ENCODE measurements at places on chromosomes 6 and 20.

DNA sequence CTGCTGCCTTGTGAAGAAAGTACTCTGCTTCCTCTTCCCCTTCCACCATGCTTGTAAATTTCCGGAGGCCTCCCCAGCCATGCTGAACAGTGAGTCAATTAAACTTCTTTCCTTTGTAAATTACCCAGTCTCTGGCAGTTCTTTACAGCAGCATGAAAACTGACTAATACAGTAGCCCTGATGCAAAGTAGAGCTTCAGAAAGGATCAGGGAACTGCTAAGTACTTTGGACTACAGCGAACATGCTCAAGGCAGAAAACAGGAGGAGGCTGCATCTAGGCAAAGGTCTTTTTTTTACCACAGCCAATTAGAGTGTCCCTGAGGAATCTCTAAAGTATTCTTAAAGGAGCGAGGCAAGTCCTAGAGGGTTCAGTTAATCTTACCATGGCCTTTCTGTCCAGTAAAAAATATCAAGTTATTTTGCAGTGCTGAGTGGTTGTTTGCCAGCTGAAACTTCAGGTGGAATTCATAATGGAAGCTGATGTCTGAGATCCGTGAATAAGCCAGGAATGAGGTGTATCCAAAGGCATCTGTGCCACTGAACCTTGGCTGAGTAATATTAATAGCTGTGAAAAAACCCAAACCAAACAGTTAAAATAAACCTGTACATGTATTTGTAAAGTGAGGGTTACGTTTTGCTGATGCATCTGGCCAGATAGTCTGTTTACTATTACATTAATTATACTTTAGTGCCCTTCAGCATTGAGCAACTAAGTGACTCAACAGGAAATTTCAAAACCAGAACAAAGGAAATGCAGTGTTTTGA is 170.4 kb downstream of the PHF3 start:
- DNase-seq, result peak; percentile 95

GRCh38 chr6:44956396-44956795 is 371.7 kb upstream of the RUNX2 start:
- DNase-seq, result peak; percentile 46

GRCh38 chr6:148967011-148967520 is 220.2 kb downstream of the UST start:
- no peak for DNase-seq

- no peak for DNase-seq
Measured at GRCh38 chr6:103273048-103273447, 1586.7 kb downstream of the HACE1 start.

DNA sequence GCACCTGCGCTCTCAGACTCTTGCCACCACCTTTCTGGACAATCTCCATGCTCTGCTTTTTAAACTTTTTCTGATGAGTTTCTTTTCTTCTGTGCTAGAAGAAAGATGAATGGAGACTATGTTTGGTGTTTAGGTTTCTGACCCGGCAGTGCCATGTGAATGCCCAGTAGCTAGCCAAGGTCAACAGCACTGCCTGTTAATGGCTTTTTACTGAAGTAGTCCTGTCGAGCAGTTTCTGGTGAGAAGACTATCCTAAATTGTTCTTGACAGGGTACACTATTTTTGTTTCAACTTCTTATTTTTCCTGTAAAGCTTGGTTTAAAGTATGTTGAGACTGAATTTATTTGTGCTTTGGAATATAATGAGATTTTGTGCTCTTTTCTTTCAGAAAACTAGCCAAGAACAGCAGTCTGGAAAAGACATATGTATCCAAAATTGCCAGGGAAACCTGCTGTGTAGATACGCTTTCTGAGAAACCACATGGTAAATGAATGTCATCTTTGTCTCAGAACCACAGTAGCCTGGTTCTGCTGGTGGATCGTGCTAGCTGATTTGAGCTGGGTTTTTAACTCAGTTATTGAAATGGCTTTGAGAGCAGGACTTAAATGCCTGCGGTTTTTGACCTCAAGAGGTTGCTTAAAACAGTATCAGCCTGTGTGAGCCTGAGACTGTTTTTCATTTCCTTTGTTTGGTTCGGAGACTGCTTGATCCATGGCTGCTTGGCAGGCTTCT is 48.1 kb downstream of the KCNS1 start:
- DNase-seq, result peak; percentile 81

DNA sequence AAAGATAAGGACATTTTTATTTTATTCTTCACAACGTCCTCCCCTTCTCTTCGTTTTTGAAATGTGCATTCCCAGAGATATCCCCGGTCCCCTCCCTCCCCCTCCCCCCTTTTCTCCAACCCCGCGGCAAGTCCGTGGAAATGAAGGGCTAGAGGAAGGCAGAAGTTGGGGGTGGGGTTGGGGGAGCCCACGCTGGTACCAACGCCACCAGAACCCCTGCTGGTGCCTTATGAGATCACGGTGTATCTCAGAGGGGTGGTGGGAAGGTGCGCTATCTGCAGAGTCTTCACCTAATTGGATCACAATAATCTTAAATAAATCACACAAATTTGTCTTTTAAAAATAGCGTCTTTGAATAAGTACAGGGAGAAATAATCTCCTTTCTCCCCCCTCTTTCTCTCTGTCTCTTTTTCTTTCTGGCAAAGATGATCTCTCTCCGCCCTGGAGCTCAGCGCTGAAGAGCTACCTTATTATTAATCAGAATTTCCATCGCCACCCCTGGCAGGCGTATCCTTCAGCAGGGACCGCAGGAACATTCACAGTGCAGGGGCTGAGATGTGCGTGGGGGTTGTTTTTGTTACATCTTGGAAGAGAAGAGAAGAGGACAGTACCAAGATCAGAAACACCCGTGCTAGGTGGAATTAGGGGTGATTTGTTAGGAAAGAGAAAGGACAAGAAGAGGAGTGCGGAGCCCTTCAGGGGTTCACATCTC is 915 bp downstream of the CLVS2 start:
- no peak for DNase-seq

GRCh38 chr6:22808466-22808865 is 239.1 kb downstream of the HDGFL1 start:
- DNase-seq, result peak; percentile 5

- peak; percentile 23 for DNase-seq
Measured at GRCh38 chr6:42745083-42745639, 742 bp downstream of the TBCC start.
